Activated CD4-positive, alpha-beta memory T cell treated with anti-CD3 and anti-CD28 coated beads for 36 hours (primary cell): ENCODE measurements at places on chromosomes 4 and X. TPM values are rescaled to one million over a fixed set of nuclear protein-coding genes. Genes with fewer than 3 reads are reported as not detected.

Gene KIAA1210
- not detected for total RNA-seq

Gene SLC9A7
- total RNA-seq: 17.8 TPM

- no peak overlapping the region for H3K4me3 ChIP-seq
- no peaks in the 10 kb centered on the region for H3K4me1 ChIP-seq
- H3K27me3 ChIP-seq: peaks cover 1% of the 10 kb centered on the region
- no peak for DNase-seq
- peaks cover 3% of the 10 kb centered on the region for H3K36me3 ChIP-seq
Measured at GRCh38 chr4:4968161-4968725, 51.0 kb downstream of the CYTL1 start.

Gene DEFB131A
- not detected for total RNA-seq

GRCh38 chrX:25561190-25561589, 545.4 kb upstream of the ARX start:
- DNase-seq: no peak
- no peak overlapping the region for H3K27ac ChIP-seq
- no peak overlapping the region for H3K4me3 ChIP-seq
- no peaks in the 10 kb centered on the region for H3K27me3 ChIP-seq
- no peaks in the 10 kb centered on the region for H3K4me1 ChIP-seq
